ENCODE measurements at places on chromosomes 13 and 19. TPM values are rescaled to one million over a fixed set of nuclear protein-coding genes. Genes with fewer than 3 reads are reported as not detected.

DNA sequence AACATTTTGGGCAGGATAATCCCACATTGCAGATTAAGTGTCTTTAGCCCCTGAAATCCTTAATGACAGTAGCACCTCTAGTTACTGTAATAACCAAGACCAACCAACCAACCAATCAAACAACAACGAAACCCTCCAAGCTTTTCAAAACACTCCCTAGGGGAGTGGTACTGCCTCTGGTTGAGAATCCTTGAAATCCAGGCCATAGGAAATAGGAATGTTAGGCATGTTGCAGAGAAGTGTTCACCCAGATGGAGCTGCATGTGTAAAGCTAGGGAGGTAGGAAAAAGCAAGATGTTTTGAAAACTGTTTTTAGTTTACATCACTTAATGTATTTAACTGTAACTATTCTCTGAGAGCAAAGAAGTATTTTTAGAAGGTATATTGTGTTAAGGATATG lies 4.5 kb downstream of the LACC1 start:
- no peak for DNase-seq

The LMTK3 gene
- total RNA-seq: under 0.01 TPM

DNA sequence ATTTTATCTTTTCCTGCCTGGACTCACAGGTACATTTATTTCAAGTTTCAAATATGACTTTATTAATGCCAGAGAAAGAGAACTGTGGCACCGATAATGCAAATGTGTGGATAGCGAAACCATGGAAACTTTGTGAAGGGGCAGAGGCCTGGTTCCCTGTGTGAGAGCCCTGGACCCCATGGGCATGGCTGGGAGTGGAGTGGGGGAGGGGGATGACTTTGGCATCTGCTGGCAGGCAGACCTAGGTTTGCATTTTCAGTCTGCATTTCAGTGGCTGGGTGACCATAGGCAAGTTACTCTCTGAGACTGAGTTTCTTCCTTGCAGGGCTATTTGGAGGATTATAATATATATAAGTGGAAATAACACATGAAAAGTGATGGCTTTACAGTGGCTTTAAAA lies 163.8 kb upstream of the TMTC4 start:
- no peak for DNase-seq

GRCh38 chr13:47337781-47338507 lies 441.1 kb upstream of the HTR2A start:
- peak; percentile 80 for DNase-seq

- no peak for DNase-seq
These were observed 9.0 kb downstream of the PPP1R14A start for GRCh38 chr19:38247126-38247525.

The EFNB2 gene
- 13.5 TPM for total RNA-seq

Data from fibroblast of lung (primary cell).